Esophagus squamous epithelium (tissue), 5 donors: ENCODE measurements at places on chromosomes 5 and 9. TPM values are rescaled to one million over a fixed set of nuclear protein-coding genes. Genes with fewer than 3 reads are reported as not detected.

The SLC6A7 gene
- not detected for total RNA-seq

- no peak for DNase-seq
These were observed 35.8 kb upstream of the NFIB start for GRCh38 chr9:14349447-14350348.

- DNase-seq, result no peak
These were observed 10.9 kb downstream of the HABP4 start for GRCh38 chr9:96460882-96461281.

The P4HA2 gene
- 22.2 TPM for total RNA-seq

- no peak for DNase-seq
These were observed 117.7 kb upstream of the ACTBL2 start for GRCh38 chr5:57600321-57600720.

- DNase-seq, result no peak
These were observed 4.9 kb upstream of the HRH2 start for GRCh38 chr5:175652741-175653663.

DNA sequence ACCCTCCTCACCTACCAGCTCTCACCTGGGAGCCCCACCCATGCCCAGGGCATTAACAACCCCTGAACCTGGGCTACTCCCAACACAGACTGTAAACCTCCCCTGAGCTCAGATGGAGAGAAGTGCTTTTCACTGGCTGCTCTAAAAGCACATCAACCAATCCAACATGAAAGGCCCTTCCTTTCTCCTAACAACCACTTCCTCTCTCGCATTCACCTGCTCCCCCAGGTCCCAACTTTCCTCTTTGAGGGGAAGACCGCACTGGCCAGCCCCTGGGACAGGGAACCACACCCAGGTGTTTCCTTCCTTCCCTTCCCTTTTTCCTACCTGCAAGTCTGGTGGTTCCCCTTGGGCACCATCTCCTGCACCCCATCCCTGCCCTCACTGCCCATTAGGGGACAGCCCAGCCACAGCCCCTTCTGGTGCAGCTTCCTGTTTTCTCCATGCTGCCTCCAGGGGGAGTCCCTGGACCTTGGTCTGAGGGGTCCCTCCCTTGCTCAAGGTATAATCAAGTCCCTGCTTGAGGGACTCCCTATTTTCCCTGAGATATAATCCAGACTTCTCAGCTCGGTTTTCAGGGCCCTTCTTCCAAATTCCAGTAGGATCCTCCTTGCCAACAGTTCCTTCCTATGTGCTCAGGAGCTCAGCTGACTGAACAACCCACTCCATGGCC lies 30.5 kb upstream of the DAB2IP start:
- no peak for DNase-seq

GRCh38 chr5:128252196-128252595 lies 168.6 kb downstream of the SLC12A2 start:
- no peak for DNase-seq

The CCL28 gene
- 1.9 TPM for total RNA-seq

The PRELID2 gene
- total RNA-seq, result 0.68 TPM

GRCh38 chr5:75325242-75325641 lies 11.8 kb upstream of the HMGCR start:
- DNase-seq, result no peak

DNA sequence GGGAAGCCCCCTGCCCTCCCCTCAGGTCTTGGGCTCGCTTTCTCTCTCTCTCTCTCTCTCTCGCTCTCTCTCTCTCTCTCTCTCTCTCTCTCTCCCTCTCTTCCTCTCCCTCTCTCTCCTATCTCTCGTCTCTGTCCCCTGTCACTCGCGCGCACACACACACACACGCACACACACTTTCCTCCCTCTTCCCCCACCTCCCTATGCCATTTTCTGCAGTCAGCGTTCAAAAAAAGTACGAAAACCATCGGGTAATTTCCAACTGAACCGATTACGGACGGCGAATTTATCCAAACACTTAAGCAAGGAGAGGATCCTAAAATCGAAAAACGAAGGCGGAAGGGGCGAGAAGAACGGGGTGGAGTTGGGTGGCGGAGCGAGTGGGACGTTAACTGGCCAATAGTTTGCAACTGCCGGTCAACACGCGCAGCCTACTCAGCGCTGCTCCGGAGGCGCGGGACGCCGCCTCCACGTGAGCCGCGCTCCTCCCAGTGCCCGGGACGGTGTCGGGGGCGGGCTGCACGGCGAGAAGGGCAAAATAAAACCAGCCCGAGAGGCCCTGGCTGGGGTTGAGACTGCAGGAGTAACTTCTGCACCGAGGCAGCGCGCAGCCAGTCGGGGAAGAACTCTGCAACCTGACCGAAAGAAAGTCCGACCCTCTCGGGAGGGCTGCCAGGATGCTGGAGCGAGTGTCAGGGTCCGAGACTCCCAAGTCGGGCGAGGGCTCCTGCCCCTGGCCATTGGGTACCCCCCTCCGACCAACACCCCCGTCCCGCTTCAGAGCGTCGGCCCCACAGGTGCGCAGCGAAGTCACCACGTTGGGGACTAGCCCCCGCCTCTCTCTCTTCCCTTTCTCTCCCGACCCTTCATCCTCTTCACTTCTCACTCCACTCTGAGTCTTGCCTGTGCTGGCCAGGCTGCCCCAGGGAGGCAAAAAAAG lies 24.9 kb upstream of the ELAVL2 start:
- DNase-seq, result no peak

- DNase-seq, result no peak
These were observed 323.4 kb downstream of the NR2F1-AS1 start for GRCh38 chr5:93257616-93258015.

GRCh38 chr5:173783371-173783770 lies 104.8 kb upstream of the CPEB4 start:
- DNase-seq, result no peak

DNA sequence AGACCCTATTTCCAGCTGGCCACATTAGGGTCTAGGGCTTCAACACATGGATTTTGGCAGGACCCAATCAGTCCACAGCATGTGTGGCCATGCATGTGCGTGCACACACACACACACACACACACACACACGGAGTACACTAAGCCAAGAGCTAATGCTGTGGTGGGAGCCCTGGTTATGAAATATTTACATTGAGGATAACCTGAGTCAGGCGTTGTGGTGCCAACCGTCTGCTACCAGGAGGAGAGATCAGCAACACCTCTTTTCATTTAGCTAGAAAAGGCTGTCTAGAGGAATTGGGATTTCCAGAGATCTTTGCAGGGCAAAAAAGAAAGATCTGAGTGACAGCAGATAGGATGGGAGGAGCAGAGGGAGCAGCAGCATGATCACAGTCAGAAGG lies 141.5 kb downstream of the TRPM3 start:
- DNase-seq, result no peak

DNA sequence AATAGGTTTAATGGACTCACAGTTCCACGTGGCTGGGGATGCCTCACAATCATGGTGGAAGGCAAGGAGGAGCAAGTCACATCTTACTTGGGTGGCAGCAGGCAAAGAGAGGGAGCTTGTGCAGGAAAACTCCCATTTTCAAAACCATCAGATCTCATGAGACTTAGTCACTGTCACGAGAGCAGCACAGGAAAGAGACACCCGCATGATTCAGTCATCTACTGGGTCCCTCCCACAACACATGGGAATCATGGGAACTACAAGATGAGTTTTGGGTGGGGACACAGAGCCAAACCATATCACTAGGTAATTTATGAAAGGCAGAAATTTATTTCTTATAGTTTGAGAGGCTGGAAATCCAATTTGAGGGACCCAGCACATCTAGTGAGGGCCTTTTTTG lies 40.0 kb downstream of the MTREX start:
- DNase-seq, result no peak

The POU5F2 gene
- total RNA-seq, result 3.8 TPM

DNA sequence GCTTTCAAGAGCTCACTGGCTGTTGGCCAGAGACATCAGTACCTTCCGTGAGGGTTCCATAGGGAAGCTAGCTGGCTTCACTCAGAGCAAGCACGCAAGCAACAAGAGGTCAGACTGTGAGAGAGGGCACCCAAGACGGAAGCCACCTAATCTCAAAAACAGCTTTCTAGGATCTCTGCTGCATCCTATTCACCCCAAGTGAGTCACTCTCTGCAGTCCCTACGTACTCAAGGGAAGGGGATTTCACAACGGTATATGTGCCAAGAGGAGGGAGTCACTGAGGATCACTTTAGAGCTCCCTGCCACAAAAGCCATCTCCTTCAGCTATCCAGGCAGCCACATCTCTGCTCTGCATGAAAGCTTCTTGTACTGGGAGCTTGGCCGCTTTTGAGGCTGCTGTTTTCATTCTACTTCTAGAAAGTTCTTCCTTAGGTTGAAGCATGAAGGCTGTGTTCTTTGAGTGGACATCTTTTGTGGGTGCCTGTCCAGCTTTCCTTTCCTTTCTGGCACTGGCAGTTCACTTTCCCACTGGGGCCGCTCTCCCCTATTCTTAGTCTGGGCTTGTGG lies 249.5 kb downstream of the MAN2A1 start:
- DNase-seq, result no peak

DNA sequence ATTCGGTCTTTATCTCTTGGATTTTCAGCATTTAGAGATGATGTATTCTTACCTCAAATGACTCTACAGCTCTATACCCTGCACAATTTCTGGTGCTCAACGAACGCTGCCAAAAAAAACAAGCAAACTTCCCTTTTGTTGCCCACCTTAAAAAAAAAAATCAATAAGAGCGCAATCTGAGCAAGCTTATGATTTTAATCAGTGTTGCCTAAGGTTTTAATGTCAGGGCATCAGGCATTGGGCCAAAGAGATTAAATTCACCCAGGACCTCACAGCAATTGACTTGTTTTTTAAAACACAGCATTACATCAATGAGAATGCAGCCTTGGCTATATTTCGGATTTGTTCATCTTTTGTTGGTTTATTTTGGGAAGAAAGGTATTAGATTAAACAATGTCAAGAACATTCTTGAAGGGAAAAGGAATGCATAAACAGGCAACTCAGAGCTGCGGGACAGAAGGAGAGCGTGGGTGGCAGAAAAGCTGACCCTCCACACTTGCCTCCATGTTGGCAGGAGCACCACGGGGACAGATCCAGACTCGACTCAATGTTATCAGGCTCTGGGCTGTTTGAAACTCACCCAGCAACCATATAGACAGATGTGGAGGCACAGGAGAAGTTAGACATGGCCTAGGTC lies 127.5 kb upstream of the DAPK1 start:
- no peak for DNase-seq

DNA sequence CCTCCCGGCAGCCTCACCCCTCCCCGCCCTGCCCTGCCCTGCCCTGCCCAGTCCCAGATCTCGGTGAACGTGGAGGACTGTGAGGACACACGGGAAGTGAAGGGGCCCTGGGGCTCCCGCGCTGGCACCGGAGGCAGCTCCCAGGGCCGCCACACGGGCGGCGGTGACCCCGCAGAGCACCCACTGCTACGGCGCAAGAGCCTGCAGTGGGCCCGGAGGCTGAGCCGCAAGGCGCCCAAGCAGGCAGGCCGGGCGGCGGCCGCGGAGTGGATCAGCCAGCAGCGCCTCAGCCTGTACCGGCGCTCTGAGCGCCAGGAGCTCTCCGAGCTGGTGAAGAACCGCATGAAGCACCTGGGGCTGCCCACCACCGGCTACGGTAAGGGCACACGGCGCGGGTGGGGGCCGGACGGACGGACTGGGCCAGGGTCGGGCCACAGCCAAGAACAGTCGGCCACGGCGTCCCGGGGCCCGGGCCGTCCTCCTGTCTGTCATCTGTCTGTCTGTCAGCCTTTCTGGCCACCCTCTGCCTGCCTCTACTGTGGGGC lies 84.2 kb downstream of the KCNT1 start:
- DNase-seq, result no peak

The EGFLAM gene
- total RNA-seq, result 3.3 TPM

- no peak for DNase-seq
These were observed 45.6 kb downstream of the COL15A1 start for GRCh38 chr9:98989036-98990000.

DNA sequence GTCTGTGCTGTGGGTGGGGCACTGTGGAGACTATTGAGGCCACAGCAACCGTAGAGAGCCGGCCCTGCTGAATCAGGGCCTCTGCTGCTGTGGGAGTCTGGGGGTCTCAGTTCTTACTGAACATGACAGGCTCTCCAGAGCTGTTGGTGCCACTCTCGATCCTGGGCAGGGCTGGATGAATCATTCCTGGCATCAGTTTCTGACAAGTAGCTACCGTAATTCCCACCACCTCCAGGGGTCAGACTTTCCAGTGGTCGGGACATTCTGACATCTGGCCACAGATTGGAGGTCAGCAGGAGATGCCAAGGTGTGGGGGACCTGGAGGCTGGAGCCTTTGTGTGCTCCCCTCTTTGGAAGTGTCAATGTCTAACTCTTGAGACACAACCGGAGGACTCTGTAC lies 188.4 kb downstream of the IRX2 start:
- DNase-seq, result no peak

GRCh38 chr5:1119312-1119831 lies 7.5 kb upstream of the SLC12A7 start:
- no peak for DNase-seq

DNA sequence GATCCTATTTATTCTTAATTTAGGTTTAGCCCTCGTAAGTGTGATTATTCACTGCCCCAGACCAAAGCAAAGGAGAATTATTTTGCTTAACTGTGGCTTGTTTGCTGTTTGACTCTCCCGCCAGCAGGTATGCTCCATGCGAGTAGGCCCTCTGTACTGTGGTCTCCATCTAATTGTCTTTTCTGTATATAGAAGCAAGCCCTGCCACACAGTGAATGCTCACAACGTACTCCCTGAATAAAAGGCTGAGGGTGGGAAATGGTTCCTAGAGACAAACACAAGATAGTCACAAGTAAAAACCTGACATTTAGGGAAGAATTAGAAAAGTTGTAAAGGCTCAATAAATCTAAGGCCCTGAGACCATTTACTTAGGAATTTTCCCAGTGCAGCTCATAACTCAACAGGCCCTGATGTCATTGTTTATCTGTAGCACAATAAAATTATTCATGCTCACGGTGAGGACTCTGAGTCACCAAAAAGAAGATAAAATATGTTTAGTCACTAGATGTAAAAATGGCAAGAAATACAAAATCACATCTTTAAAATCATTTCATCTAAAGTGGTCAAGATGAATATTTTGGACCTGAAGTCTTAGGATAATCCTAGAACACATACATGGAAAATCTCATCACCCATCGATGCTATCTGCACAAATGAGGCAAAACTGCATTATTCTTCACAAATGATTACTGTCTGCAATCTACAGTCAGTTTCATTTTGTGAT lies 473.2 kb downstream of the ENC1 start:
- no peak for DNase-seq

GRCh38 chr5:75567710-75568109 lies 43.5 kb upstream of the ANKDD1B start:
- DNase-seq, result no peak

- DNase-seq, result no peak
These were observed 69.5 kb upstream of the ELL2 start for GRCh38 chr5:96031180-96031579.

The MEGF10 gene
- total RNA-seq, result not detected

- no peak for DNase-seq
These were observed 310.8 kb upstream of the DMRT1 start for GRCh38 chr9:530681-531080.

GRCh38 chr9:94222870-94223269 lies 36.2 kb upstream of the ZNF169 start:
- no peak for DNase-seq

GRCh38 chr5:78602400-78602799 lies 46.2 kb downstream of the LHFPL2 start:
- DNase-seq, result no peak

- no peak for DNase-seq
These were observed 57.5 kb upstream of the TRIM32 start for GRCh38 chr9:116629634-116630033.
